RWPE2 (cell line): ENCODE measurements at places on chromosomes 1 and 21.
A peak's percentile ranks its signal among the peaks of the same experiment; 100 is the strongest.

GRCh38 chr1:245094092-245094491 is 60.7 kb upstream of the KIF26B start:
- no peak for DNase-seq

GRCh38 chr21:37101384-37101783 is 28.3 kb downstream of the TTC3 start:
- no peak for DNase-seq

DNA sequence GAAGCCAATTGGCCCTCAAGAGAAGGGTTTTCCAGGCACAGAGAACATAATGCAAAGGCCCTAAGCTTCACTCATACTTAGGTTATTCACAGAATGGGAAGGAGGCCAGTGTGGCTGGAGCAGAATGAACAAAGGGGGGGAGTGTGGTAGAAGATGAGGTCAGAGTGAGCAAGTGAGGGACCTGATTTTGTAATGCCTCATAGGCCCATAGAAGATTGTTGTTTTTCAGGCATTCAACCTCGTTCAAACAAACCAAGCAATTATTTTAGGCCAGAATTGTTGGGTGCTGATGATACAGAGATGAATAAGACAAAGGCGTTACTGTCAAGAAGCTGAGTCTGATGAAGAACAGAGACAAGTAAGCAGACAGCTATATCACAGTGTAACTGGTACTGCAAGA is 54.5 kb upstream of the RAP1A start:
- no peak for DNase-seq

GRCh38 chr1:41719590-41719989 is 199.1 kb downstream of the HIVEP3 start:
- no peak for DNase-seq

GRCh38 chr1:235351441-235351840 is 15.8 kb upstream of the TBCE start:
- DNase-seq = no peak

GRCh38 chr1:59788825-59789224 is 25.9 kb upstream of the HOOK1 start:
- no peak for DNase-seq

GRCh38 chr21:35438643-35439404 is 389.7 kb upstream of the RUNX1 start:
- DNase-seq = no peak

DNA sequence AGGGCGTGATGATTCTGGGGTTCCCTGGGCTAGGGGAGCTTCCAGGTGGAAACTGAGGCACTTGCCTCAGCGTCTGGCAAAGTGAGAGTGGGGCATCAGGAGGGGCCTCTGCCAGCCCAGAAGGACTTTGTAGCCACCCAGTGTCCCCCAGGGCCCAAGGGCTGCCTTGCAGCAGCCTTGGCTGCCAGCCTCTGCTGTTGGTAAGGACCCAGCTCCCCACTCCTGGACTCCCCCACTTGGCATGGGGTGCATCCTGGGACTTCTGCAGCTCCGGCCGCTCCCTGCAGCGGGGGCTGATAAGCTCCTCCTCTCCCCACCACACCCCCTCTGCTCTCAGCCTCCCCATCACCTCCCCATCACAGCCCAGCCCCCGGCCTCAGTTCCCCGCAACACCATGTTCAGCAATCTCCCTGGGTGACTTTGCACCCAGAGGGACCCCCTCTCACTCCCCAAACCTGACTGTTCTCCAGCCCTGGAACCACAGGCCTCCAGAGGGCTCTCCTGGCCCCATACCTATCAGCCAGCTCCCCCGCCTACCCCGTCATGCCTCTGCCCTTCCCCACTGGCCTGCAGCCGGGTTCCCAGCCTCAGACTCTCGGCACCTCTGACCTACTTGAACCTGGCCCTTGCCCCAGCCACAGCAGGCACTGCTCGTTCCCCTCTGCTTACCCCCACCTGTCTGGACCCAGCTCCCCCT is 113.0 kb downstream of the CRYAA start:
- peak; percentile 45 for DNase-seq

- no peak for DNase-seq
Measured at GRCh38 chr1:86352086-86352485, 44.0 kb downstream of the ODF2L start.

GRCh38 chr21:36344931-36345330 is 24.9 kb downstream of the MORC3 start:
- no peak for DNase-seq

DNA sequence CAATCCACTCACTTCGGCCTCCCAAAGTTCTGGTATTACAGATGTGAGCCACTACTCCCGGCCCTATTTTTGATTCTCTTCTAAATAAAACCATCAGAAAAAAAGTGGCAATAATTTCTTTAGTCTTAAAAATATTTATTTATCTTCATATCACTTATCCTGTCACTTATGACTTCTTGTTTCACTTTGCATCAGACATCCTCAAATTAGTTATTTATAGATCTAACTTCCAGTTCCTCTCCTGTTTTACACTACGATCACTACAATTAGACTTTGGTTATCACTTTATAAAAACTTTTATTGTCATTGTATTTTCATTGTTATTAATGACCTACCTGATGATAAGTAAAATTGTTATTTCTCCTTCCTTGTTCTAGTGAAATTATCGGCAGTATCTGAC is 783.4 kb upstream of the BRINP3 start:
- no peak for DNase-seq

- no peak for DNase-seq
Measured at GRCh38 chr1:31976401-31976800, 37.3 kb upstream of the KHDRBS1 start.

DNA sequence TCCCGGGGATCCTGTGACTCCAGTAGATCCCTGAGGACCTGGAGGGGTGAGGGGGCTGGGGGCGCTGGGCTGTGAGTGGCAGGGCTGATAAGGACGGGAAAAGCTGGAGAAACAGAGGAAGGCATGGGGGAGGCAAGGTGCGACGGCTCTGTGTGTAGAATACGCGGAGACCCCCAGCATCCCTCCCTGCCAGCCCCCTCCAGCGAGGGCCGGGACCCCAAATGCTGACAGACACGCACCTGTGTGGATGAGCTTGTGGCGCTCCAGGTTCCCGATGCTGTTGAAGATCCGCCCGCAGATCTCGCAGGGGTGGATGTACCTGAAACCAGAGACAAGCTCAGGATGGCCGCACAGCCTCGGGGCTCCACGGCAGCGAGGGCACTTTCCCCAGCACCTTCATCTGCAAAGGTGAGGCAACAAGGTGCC is 53.0 kb upstream of the RIPK4 start:
- no peak for DNase-seq

GRCh38 chr1:33608825-33609400 is 136.5 kb downstream of the ZSCAN20 start:
- no peak for DNase-seq

DNA sequence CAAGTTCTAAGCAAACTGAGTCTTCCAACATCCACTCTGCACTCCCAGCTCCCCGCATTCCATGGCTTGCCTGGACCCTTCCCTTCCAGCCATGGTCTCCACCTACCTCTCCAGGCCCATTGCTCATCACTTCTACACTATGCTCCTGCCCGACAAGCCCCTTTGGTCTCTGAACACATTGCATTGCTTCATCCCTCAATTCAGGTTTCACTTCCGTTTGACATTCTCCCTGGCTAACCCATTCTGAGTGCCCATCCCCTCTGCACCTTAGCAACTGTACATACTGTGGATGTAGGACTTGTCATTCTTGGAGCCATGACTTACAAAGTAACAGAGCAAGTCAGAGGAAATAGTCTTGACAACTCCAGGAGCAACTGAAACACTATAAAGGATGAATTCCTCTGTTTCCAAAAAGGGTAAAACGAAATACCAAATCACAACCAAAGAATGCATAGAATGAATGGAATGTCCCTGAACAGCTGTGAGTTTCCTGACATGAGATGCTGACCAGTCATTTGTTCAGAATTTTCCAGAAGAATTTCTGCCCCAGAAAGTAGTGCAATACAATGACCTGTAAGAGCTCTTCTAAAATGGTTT is 66.7 kb downstream of the KCNJ6 start:
- no peak for DNase-seq

- no peak for DNase-seq
Measured at GRCh38 chr1:215731699-215732098, 164.6 kb downstream of the KCTD3 start.

DNA sequence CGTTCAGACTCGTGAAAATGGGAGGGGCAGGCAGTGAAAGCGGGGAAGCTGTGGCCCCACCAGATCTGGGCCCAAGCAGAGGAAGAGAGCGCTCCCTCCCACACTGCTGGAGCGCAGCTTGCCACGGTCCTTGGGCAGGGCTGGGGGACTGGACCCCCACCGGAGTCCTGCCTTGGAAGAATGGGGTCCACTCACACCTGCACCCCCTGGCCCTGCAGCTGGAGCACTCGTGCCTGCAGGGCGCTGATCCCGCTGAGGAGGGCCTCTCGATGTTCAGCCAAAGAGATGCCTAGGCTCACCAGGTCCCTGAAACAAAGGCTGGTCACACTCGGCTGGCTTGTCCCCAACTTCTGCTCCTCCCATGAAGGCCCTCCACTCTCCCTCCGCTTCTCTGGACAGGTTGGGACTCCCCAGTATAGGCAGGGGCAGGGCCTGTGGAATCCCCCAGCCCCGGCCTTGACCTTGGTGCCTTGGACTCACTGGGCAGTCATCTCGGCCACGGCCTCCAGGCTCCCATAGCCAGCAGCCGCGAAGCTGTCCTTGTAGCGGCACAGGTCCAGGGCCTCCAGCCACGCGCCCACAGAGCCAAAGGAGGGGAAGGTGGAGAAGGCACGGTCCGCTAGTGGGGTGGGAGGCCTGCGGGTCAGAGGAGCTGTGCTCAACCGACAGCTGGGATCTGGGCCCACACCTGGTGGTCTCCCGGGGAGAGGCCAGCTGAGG is 26.0 kb downstream of the CDCA8 start:
- no peak for DNase-seq

DNA sequence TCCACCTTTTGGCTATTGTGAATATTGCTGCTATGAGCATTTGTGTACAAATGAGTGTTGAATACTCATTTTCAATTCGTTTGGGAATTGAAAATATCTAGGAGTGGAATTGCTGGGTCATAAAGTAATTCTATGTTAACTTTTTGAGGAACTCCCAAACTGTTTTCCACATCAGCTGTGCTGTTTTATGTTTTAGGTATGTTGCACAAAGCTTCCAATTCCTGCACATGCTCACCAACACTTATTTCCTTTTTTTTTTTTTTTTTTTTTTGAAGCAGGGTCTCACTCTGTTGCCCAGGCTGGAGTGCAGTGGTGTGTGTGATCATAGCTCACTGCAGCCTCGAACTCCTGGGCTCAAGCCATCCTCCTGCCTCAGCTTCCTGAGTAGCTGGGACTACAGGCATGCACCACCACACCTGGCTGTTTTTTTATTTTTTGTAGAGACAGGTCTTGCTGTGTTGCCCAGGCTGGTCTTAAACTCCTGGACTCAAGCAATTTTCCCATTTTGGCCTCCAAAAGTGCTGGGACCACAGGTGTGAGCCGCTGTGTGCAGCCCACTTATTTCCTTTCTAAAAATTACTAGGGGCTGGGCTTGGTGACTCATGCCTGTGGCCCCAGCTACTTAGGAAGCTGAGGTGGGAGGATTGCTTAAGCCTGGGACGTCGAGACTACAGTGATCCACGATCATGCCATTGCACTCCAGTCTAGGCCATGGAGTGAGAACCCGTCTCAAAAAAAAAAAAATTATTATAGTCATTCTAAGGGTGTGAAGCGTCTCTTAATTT is 33.4 kb downstream of the TMCC2 start:
- no peak for DNase-seq

DNA sequence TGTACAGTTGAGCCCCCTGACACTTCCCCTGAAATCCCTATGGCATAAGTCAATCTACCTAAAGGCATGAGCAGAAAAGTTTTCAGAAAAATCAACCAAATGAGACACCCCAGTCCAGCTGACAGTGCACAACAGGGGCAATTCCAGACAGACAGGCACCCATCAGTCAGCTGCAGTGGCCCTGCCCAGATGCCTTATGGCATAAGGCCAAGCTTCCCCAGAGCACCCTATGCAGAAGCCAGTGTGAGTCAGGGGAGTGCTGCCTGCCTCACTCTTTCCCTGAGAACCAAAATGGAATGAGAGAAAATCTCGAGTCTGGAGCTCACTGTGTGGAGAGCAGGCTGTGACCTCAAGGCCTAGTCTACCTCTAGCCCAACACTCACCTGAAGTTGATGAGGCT is 38.1 kb downstream of the MRAP start:
- DNase-seq = no peak

- DNase-seq = no peak
Measured at GRCh38 chr1:39819091-39819812, 30.6 kb upstream of the BMP8B start.

DNA sequence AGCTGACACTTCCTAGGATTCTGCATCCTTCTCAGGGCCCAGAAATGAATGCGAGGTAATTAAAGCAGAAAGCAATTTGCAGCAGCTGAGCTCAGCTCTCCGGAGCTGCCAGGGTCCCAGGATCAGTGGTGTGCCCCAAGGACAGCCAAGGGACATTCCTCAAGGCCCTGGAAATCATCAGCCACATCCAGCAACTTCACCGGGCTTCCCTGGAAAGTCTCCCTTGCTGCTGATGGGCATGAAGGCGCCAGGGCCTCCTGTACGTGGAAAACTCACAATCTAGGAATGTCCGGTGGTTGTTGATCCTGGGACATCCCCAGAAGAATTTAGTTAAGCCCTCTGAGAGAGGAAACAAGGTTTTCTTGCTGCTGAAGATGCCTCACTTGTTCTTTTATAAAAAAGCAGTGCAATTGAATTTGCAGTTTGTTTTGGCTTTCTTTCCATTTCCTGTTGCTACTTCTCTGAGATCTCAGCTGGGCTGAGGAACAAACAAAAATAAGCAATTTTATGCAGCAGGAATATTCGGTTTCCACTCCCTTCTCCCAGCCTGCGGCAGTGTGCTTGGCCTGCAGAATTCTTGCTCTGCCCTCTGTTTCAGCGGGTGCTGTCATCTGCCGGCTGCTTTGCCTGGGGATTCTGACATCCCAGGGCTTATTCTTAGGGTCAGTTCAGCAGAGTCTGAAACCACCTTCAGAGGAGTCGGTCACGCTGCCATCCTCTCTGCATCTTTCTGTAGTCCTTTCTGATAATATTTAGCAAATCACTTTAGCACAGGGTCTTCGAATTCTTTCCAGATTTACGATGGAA is 85.9 kb downstream of the TCP10L start:
- DNase-seq = no peak

GRCh38 chr1:92210701-92211100 is 7.0 kb upstream of the C1orf146 start:
- DNase-seq = no peak

DNA sequence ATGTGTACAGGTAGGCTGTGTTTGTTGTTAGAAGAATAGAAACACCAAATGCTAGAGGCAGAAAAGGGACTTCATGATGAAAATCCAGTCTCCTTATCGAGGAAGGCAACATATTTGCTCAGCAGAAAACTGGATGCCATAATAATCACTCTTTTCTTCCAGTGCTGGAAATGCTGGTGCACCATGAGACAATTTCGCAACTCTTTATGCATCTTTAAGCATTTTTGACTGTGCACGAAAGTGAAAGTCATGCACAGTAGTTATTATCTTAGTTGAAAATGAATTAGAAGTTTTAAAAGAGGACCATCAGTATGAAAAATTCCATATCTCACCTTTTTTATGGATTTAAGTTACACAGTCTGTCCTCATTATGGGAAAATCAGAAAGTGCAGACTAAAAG is 29.1 kb downstream of the SMYD2 start:
- no peak for DNase-seq

GRCh38 chr1:199946305-199947155 is 81.0 kb upstream of the NR5A2 start:
- DNase-seq = no peak

- DNase-seq = no peak
Measured at GRCh38 chr1:234958066-234958705, 170.5 kb downstream of the TOMM20 start.

- DNase-seq = no peak
Measured at GRCh38 chr1:145997718-145998023, 1.3 kb upstream of the TXNIP start.

GRCh38 chr21:42258150-42258884 is 39.4 kb downstream of the ABCG1 start:
- no peak for DNase-seq
